ENCODE measurements at places on chromosomes 5 and 9.
A peak's percentile ranks its signal among the peaks of the same experiment; 100 is the strongest.

GRCh38 chr9:71431931-71432330 lies 310.5 kb upstream of the TRPM3 start:
- no peak for DNase-seq

DNA sequence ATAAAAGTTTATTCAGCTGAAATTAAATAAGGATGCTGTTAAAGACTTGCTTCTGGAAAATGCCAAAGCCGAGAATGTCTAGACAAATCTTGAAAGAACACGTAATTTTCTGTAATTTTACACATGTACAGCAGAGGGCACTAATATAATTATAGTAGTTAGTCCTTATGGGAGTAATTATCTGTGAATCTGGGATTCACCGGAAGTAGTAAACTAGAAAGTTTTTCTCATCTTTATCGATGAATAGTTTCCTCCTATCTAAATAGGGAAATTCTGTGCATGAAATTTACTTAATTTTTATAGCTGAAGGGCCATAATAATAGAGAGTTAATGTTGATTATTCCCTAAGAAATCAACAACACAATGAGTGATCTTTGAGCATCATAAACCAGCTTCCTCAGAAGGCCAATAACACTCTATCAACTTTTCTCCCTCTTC lies 18.4 kb upstream of the CNTLN start:
- peak; percentile 44 for DNase-seq

DNA sequence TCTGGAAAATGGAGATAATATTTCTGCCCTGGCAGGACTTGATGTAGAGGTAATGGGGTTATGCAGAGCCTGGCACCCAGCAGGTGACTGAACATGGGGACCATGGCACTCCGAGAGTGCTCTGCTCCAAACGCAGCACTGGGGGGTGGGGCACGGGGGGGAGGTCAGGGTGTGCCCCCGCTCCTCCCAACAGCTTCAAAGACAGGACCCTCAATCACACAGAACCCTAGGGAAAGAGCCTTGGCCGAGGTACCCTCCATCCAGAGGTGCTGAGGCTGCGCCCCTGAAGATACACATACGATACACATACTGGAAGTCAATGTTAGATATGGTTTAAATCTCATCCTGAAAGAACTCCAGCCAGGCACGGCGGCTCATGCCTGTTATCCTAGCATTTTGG lies 26.6 kb upstream of the CEP72 start:
- no peak for DNase-seq

DNA sequence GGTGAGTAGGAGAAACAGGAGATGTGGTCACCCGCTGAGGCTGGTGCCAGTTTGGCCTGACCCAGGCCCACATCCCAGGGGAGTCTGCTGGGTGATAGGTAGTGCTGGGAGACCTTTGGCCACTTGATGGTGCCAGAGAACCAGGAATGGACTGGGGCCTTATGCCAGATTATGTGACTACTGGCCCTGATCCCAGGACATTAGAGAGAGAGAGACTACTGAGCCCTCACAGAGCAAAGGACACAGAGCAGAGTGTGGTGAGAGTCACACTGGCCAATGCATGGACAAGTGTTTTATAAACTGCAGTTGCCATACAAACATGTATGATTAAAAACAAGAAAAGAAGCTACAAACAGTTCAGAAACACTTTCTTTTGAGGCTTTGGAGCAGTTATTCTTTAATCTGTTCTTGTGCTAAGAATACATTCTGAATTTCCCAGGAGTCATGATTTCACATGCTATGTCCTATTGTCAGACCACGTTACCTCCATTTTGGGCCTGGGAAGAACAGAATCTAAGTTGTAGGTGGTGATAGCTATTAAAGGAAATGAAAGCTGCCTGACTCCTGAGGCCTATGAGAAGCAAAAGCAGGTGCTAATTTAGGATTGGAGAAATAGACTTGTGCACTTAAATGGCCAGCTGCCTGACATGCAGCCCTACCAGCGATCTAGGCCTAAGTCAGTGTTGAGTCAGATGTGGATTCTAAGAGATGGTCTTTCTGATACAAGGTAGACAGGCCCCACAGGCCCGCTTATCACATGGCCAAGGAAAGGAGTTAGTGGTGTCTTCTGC lies 32.6 kb upstream of the TMOD1 start:
- peak; percentile 84 for DNase-seq

DNA sequence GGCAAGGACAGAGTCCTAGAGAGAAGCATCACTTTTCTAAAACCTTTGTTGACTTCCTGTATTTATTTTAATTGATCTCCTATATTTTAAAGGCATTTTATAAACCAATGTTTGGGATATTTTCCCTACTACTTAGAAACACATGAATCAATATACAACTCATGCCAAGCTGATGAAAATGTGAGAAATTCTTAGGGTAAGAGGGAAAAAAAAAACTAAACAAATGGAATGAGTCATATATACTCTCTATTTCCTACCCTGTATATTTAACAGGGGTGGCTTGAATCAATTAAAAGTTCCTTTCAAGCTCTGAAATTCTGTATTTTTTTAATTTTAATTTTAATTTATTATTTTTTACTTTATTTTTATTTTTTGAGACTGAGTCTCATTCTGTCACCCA lies 19.6 kb downstream of the BAAT start:
- no peak for DNase-seq

DNA sequence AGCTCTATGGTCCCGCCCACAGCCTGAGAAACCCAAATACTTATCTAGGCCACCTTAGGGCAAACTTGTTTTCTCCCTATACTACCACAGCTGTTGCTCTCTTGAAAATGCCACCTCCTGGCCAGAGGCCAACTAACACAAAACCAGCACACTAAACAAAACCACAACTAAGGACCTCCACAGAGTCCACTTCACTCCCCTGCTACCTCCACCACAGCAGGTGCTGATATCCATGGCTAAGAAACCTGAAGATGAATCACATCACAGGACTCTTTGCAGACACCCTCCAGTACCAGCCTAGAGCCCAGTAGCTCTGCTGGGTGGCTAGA lies 108.4 kb downstream of the ALDH1A1 start:
- DNase-seq = no peak

GRCh38 chr5:158869092-158869491 lies 230.6 kb downstream of the EBF1 start:
- DNase-seq = peak; percentile 82

DNA sequence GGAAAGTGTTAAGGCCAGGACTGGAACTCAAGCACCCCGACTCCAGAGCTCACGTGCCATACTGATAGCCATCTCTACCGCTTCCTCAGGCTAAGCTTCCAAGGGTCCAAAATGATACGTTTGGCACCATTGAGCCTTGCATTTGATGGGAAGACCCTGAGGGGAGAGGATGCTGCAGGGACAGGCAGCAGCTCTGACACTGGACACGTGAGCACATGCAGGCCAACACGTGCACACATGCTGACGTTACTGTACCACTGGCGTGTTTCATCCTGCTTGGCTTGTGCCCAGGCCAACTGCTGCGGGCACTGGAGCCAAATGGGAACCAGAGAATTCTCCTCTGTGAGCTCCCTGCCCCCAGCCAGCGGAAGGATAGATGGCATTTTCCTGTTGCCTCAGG lies 5.2 kb downstream of the FAT2 start:
- no peak for DNase-seq

- DNase-seq = no peak
Measured at GRCh38 chr9:18189871-18190670, 283.9 kb upstream of the ADAMTSL1 start.

- no peak for DNase-seq
Measured at GRCh38 chr5:107526270-107526937, 144.3 kb downstream of the EFNA5 start.

- DNase-seq = peak; percentile 53
Measured at GRCh38 chr5:59390074-59390659, 503.4 kb downstream of the PDE4D start.

GRCh38 chr5:96297867-96298266 lies 135.2 kb downstream of the PCSK1 start:
- no peak for DNase-seq

DNA sequence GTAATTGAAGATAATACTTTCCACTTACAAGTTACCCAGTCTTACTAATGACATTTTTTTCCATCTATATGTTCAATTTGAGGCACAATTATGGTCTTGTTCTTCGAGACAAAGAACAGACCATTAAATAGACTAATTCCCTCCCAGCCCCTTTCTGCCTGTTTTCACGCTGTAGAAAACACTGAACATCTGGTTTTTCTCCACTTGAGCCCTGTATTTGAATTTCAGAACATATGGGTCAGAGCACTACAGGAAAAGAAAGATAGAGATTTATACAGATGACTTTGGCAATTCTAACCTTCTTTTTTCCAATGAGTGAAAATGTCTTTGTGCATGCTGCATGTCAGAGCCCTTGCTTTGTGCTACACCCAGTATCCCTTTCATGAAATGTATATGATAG lies 506.9 kb downstream of the LRRC70 start:
- DNase-seq = no peak

DNA sequence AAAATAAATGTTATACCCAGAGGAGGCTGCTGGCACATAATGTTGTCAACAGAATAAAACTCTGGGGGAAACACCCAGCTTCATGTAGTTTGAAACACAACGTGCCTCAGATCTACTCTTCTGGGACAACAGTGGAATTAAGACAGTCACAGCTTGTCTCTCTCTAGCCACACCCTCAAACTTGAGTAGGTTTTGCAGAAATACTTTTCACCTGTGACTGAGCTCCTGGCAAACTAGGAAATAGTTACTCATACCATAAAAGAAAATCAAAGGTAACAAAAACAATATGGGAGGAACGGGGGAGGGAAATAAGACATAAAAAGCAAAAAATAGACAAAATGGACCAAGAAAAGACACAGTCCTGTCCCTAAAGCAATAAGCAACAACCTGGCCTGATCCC lies 14.4 kb downstream of the ELAVL2 start:
- DNase-seq = no peak

GRCh38 chr5:109947667-109948066 lies 257.9 kb downstream of the MAN2A1 start:
- no peak for DNase-seq

DNA sequence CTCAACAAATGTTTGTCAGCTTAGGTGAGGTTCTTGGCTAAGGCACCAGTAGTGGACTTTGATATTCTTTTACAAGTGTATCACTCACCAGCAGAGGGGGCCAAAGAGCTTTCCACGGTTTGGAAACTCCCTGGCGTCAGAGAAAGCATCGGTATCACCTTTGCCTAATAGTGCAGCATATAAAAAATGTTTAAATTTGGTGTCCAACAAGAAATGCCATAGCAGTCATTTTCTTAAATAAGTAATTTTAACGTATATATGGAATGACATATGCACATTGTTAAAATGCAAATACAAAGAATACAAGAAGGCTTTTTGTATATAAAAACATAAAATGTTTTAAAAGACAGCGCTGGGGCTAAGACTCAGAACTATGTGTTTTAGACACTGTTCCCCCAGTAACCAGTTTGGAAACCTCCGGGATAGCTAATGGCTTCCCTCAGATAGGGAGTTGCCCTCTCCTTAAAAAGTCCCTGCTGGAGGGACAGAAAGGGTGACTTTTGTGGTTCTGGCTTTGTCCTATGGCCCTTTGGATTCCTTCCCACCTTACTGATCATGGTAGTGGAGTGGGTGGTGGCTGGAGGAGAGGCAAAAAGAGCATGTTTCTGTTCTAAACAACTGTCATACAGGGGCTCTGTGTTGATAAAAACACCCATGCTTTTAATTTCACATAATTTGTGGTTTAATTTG lies 124.6 kb downstream of the GPBP1 start:
- DNase-seq = peak; percentile 94

- DNase-seq = no peak
Measured at GRCh38 chr5:131786900-131787692, 9.7 kb downstream of the FNIP1 start.

DNA sequence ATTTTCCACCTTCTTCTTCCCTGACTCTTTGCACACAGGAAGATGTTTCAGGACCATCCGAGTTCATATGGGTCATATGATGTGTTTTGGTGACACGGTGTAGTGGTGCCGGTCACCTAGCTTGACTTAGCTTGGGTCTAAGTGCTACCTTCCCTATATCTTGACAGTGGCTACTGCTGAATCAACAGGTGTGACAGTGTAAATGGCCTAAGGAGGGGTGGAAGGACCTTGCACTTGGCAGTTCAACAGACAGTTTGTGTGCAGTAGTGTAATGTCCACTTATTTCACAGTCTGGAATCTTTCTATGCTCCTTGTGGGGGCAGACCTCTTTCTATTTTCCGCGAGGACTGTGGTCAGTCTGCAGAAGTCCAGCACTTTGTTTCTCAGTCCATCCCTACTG lies 43.8 kb downstream of the CARTPT start:
- no peak for DNase-seq

DNA sequence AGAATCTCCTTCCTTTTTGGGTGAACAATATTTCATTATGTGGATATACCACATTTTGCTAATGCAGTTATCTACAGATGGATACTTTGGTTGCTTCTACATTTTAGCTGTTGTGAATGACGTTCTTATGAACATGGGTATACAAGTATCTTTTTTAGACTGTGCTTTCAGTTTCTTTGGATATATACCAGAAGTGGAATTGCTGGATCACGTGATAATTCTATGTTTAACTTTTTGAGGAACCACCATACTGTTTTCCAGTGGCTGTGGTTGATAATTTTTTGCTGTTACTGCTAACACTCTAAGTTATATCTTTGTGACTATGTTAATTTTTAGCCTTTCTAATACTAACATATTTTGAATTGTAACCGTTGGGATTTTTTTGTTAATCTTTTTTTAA lies 12.5 kb downstream of the WDR70 start:
- no peak for DNase-seq

- DNase-seq = no peak
Measured at GRCh38 chr9:93231121-93231694, 47.3 kb downstream of the WNK2 start.

GRCh38 chr5:78587081-78587774 lies 61.3 kb downstream of the LHFPL2 start:
- DNase-seq = no peak

- no peak for DNase-seq
Measured at GRCh38 chr9:113254991-113255390, 20.4 kb downstream of the CDC26 start.

GRCh38 chr5:81391-82021 lies 10.5 kb upstream of the PLEKHG4B start:
- DNase-seq = peak; percentile 50

DNA sequence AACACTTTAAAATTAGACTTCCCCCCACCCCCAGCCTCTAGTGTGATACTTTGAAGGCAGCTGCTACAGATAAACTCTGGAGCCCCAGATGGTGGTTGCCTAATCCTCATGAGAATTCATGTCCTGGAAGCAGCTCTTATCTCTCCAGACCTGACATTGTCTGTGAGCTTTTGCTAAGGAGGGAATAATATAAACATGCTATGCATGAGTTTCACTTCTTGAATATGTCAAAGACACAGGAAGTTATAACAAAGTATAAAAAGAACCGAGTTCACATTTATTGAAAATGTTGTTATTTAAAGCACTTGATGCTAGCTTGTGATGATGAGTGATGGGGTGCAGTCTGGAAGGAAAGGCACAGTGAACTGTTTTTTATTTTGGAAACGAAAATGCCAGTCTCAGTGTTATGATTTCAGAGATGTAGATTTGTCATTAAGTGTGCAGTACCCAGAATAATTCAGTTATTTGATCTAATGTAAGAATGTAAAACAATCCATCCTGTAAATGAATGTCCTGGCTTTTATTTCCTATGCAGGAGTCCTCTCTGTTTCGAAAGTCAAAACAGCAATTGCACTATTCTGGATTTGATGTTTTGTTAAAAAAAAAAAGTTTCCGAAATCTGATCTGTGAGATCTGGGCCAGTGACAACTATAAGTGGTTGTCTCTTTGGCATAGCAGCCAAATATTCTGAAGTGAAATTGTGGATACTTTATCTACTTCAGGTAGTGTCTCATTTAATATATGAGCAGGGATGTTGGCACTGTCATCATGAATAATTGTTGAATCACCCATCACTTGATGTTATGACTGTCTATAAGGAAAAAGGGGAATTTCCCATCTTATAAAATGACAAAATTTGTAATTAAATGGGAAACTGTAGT lies 77.0 kb downstream of the ZCCHC7 start:
- DNase-seq = peak; percentile 76

- DNase-seq = no peak
Measured at GRCh38 chr5:2748179-2748860, 3.2 kb downstream of the IRX2 start.

Data from neural progenitor cell (in vitro differentiated cells).